ENCODE measurements at places on chromosomes 5 and 9.
A peak's percentile ranks its signal among the peaks of the same experiment; 100 is the strongest.

GRCh38 chr5:121987685-121988073 lies 25.9 kb downstream of the SRFBP1 start:
- DNase-seq, result no peak

- no peak for DNase-seq
Measured at GRCh38 chr5:113017881-113018635, 41.5 kb downstream of the DCP2 start.

DNA sequence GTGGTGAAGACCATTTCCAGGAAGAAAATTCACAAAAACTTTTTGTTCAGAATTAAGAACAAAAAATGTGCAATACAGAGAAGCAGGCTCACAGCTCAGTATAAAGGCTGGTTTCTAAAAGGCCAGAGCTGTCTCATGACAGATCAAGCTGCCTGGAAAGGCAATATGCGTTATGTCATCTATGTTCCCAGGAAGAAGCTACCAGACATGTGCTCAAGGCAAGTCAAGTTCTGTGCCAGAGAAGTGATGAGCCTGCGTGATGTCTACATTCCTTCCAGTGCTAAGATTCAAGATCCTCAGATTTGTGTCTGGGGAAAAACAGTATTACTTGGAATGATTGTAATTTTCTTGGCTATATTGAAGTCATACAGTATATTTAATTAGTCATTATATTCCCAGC lies 104.3 kb downstream of the PDE4D start:
- peak; percentile 20 for DNase-seq

DNA sequence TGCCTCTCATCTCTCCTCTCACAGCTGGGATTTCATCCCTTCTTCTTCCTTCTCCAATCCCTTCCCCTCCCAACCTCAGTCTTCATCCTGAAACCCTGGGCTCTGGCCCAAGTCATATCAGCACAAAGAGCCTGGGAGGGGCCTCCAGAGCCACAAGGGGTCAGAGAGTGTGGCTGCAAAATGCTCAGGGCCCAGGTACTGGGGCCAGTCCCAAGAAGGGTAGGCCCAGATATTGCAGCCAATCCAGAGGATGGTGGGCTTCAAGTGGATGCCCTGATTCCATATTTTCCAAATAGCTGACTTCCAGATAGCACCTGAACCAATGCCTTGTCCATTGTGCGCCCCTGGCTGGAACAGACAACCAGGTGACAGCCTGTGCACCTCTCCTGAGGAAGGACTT lies 193.9 kb downstream of the MED10 start:
- DNase-seq, result no peak

GRCh38 chr5:53130266-53130665 lies 20.7 kb upstream of the MOCS2 start:
- DNase-seq, result no peak

DNA sequence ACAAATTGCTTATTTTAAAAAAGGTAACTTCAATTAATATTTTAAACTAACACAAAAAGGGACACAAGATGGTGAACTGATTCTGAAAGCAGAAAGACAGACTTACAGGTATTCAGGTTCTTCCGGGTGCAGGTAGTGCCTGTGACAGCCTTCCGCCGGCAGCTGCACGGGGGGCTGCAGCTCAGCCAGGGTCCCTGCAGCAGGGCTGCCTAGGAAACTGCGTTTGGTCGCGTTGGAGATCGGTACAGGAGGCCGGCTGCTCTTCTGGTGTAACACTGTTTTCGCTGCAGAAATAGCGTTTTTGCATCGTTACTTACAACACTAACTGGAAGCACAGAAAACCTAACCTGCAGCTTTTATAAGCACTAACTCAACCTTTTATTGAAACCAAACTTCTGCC lies 80.0 kb downstream of the CAMSAP1 start:
- DNase-seq, result no peak

DNA sequence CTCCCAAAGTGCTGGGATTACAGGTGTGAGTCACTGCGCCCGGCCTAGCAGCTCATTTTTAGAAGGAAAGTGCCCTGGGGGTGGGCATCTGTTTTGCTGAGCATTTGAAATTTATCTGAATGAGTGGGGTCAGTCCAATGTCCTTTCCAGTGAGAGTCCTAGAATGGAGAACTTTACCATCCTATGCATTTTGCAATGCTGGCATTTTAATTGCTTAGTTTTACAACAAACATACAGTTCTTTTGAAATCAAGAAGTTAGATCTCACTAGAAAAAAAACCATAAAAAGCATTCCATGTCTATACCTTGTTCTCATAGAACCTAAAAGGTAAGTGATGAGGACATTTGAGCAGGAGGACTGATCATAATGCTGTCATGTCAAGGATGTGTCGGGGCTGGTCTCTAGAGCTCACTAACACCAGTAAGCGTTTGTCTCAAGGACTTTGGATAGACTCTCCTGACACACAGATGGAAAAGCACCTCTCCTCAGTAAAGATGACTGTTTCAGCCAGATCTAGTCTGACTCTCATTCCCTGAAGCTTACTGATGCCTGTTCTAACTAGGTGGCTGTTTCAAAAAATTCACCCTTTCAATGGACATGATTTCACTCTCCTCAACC lies 83.9 kb downstream of the DCP2 start:
- no peak for DNase-seq

GRCh38 chr9:19137282-19137681 lies 10.0 kb upstream of the PLIN2 start:
- DNase-seq, result no peak

DNA sequence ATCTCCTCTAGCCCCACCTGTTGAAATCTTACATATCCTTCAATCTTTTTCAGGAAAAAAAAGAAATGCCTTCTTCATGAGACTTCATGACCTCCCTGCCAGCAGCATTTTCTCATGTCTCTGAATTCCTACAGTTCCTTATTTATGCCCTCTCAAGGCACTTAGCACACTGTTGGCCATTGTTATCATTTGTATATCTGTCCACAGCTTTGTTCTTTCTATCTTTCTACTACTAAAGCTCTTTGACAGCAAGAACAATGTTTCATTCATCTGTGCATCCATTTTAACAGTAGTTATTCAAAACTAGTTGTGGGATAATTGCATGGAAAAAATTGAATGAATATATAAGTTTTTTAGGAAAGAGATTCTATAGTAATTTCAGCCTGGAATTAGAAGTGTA lies 20.9 kb upstream of the GZMA start:
- DNase-seq, result no peak

DNA sequence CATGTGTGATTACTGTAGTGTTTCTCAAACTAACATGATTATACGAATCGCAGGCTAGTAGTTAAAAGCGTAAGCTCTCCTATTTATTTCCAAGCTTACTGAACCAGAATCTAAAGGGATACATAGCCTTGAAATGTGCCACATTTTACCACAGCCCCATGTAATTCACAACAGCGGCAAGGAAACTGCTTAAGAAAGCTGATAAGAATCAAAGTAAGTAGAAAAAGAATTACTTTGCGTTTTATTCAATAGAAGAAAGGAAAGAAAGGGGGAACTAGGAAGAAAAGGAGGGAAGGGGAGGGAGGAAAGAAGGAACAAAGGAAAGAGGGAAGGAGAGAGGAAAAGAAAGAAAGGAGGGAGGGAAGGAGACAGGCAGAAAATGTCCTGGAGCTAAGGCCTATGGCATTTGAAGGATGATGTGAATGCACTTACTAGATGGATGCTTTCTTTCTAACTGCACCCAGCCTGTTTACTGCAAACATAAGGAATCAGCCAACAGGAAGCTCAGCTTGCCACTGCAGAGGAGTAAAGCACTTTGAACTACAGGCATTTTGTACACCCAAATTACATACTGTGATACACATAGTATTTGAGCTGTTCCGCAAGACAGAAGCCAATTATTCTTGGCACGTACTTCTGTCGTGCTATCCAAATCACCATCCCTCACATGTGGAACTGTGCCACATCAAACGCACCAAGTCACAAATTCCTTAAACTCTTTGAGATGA lies 521.7 kb downstream of the RAB3C start:
- DNase-seq, result no peak

GRCh38 chr9:109828254-109828653 lies 48.3 kb downstream of the PALM2AKAP2 start:
- no peak for DNase-seq

- DNase-seq, result no peak
Measured at GRCh38 chr5:94467346-94467953, 151.0 kb downstream of the KIAA0825 start.

DNA sequence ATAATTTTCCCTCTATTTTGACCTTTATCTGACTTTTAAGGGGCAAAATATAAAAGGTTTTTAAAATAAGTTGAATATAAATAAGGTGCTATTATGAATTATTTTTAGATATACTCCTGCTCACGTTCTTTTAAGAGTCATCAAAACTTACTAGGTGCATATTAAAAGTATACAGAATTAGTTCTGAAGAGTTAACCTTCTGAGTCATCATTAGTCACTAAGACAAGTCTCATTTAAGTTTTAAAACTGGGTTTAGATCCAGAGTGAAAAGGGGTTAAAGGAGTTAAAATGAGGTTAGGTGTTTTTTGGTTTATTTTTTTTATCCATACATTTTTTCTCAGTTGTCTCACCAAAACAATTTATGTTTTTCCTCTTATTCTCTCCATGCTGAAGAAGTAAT lies 41.7 kb downstream of the SMIM15 start:
- no peak for DNase-seq

- no peak for DNase-seq
Measured at GRCh38 chr5:30765227-30765626, 428.3 kb upstream of the CDH6 start.

- no peak for DNase-seq
Measured at GRCh38 chr5:160363660-160364395, 6.6 kb downstream of the C1QTNF2 start.

- no peak for DNase-seq
Measured at GRCh38 chr5:107121793-107122519, 548.8 kb downstream of the EFNA5 start.

DNA sequence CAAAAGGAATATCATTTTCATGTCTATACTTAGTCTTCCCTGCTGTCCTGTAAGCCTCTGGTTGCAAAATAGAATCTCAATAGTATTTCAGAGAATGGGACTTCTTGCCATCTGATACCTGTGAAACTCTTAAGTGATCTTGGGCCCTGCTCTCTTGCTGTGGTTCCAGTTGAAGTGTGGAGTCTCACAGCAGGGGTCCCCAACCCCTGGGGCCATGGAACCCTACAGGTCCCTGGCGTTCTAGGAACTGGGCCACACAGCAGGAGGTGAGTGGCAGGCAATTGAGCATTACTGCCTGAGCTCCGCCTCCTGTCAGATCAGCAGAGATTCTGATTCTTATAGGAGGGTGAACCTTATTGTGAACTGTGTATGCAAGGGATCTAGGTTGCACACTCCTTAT lies 65.9 kb downstream of the ZSWIM6 start:
- no peak for DNase-seq

GRCh38 chr9:81753436-81753835 lies 64.1 kb upstream of the TLE1 start:
- no peak for DNase-seq
